GDM1 (cell line): ENCODE measurements at places on chromosomes 12 and 14.

- no peak for DNase-seq
Measured at GRCh38 chr14:93999573-93999972, 2.5 kb downstream of the CCDC197 start.

DNA sequence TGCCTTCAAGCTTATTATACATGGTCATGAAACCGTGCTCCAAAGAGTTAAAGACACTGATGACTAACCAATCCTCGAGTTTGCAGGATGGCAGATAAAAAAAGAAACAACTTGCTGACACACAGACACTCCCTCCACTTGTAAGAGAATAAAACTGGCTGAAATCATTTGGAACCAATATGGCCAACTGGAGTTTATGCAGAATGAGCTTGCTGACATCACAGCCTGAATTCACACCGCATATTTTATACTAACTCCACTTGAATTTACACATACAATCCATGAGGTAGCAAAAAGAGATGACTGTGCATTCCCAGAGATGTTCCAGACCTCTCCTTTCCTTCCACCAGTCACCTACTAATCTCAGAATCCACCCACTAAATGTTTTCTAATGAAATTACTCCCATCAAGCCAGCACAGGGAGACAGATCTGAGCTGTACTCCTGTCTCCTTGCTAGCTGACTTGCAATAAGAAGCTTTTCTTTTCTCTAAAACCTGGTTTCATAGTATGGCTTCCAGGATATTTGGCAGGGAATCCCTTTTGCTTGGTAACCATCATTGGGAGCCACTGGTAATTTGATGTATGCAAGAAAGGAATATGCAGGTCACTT is 15.8 kb upstream of the PTPRR start:
- no peak for DNase-seq

DNA sequence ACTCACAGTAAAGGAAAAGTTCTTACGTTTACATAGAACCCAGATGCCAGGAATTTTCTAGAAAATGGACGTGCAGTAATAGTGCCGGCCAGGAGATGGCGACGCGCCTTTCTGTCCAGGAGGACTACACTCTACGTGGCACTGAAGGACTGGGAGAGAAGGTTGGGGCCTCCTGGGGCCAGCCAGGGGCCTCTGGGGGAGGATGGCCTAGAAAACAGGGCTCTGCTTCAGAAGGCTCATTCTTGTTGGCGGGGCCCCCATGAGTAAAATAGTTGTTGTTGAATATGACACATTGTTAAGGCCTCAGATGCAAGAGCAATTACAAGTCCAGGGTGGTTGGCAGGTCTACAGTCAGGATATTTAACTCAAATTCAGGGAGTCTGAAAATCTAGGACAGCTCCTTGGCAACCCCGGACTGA is 120.1 kb upstream of the MAX start:
- DNase-seq = peak; percentile 26

GRCh38 chr12:78759367-78759766 is 105.2 kb upstream of the SYT1 start:
- no peak for DNase-seq

DNA sequence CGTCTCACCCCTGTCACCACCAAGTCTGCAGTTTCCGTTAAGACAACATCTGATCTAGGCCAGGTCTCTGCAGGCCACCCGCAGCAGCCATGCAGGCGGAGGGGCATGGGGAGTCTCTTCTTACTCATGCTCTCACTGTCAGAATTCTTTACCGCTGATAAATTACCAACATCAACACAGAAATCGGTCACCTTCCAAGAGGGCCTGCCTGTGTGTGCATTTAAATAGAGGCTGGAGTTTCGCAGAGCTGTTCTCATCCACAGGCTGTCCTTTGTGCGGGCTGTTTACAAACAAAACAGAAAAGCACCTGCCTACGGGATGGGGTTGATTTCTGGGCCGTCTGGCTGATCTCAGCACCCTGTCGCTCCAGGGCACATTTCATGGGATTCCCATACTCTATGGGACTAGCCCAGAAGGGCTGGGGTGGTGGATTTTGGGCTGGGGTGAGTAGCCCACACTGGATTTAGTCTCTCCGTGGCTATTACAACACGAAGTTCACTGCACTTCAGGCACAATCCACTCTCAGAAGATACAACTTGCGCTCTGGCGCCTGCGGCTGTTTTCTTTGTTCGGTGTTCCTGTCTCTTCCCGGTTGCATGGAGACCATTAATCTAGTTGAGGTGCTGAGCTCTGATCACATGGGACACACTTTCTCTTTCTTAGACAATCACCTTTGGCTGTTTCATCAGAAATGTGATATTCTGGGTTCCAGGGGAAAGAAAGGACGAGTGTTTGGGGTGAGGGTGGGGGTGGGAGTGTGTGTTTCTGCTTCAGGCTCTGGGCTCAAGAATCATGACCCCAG is 331.1 kb downstream of the GLT1D1 start:
- DNase-seq = no peak

DNA sequence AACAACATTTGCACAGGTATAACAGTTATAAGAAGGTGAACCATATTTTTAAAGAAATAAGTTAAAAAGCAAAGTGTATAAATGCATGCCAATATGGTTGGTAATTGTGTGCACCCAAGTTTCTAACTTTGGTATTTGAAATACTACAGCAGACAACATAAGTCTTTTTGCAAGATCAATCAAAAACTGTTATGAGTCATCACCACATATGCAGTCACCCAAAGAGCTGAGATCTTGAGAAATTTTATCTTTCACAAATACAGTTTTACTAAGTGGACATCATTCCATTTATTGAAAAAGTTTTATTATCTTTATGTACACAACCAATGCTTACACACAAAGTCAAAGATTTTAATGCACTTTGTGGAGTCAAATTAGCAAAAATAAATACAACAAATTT is 7.0 kb upstream of the ACSS3 start:
- DNase-seq = no peak

DNA sequence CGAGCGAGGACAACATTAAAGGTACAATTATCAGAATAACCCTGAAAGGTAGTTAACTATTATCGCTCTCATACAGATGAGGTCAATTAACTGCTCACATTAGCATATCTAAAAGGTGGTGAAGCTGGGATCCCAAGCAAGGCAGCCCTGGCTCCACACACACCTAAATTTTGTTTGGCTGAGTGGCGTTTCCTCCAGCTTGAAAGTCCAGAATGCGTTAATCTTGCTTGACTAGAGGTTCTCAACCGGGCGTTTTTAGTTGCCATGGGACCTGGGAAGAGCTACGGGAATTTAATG is 531 bp downstream of the DLGAP5 start:
- DNase-seq = no peak

DNA sequence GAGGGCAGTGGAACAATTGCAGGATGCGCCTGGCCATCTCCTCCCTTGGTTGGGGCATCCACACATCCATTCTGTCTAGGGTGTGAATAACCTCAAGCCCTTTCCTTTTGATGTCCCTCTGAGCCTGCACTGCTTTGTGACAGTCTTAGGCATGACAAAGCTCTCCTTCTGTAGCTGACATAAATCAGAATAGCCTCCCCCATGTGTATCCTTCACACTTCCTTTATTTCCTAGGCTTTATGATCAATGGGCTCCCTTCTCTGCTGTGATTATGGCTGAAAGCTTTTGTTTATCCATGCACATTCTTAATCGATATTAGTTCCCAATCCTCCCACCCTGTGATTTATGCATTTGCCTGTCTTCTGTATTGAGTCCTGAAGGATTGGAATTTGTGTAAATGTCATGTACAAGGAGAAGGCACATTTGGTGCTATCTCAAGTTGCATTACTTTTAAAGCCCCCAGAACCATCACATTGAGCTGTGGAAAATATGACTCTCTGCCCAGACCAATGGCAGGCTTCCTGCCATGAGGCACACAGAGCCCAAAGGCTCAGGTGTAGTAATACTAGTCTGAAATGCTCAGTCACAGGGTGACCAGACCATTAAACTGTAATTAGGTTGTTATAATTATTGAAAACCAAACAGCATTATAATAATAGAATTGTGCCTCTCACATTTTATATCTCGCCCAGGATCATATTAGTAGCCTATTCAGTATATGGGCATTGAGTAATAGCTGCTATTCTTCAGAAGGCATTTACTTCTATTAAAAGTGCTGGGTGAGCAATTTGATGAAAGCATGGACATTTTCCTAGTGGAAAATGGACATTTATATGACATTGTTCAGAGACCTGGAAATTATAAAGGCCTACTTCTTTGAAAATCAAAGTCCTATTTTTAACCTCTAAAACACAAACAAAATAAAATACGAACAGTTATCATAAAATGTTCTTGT is 14.0 kb downstream of the EMP1 start:
- DNase-seq = no peak

GRCh38 chr12:80763874-80764273 is 47.2 kb downstream of the MYF5 start:
- DNase-seq = no peak

GRCh38 chr12:2333491-2334195 is 280.9 kb downstream of the CACNA1C start:
- no peak for DNase-seq

- no peak for DNase-seq
Measured at GRCh38 chr12:77102691-77103090, 37.3 kb upstream of the E2F7 start.
